ENCODE measurements at places on chromosomes 16 and 17.

GRCh38 chr17:6913608-6914443 is 82.0 kb upstream of the ALOX12 start:
- DNase-seq, result peak; percentile 52

GRCh38 chr17:28947639-28948038 is 3.7 kb downstream of the PHF12 start:
- DNase-seq, result no peak

- DNase-seq, result no peak
Measured at GRCh38 chr17:72299100-72299499, 178.3 kb downstream of the SOX9 start.

DNA sequence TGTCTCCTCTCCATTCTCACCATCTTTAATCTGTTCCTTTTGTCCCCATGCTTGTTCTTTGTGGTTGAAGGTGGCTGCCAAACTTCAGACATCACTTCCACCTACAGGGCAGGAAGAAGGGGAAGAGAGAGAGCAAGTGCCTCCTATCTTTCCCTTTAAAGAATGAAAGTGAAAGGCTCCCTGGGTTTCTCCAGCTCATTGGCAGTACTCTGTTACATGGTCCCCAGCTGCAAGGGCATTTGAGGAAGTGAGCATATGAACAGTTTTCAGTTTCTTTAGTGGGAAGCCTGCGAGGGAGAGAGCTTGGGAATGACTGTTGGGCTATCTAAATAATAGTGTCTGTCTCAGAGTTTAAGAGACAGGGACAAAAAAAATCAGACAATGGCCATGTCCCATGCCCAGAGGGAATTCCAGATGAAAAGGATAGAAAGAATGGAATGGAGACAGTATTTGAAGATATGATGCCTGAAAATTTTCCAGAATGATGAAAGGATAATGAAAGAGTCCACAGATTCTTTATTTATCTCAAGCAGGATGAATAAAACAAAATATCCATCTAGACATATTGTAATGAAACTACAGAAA is 159.9 kb downstream of the LGALS9B start:
- no peak for DNase-seq

DNA sequence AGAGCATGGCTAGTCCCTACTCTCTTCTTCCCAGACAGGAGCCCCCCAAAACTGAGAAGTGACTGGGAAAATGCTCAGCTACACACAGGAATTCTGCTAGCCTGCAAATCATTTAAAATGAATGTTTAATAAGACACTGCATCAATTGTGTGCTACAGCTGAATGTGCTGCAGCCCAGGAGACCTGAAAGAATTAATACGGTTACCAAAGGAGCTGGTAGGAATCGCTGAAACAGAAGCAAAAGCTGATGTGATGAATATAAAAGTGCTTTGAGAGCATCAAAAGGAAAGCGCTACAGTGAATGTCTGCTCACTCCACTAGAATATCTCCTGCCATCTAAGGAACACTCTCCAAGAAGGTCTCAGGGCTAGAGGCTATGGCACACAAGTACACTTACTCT is 3.7 kb downstream of the GRIN2A start:
- DNase-seq, result no peak

GRCh38 chr16:20520103-20520502 is 56.1 kb downstream of the ACSM2B start:
- DNase-seq, result no peak

- no peak for DNase-seq
Measured at GRCh38 chr17:77124192-77124889, 16.4 kb upstream of the SEC14L1 start.

DNA sequence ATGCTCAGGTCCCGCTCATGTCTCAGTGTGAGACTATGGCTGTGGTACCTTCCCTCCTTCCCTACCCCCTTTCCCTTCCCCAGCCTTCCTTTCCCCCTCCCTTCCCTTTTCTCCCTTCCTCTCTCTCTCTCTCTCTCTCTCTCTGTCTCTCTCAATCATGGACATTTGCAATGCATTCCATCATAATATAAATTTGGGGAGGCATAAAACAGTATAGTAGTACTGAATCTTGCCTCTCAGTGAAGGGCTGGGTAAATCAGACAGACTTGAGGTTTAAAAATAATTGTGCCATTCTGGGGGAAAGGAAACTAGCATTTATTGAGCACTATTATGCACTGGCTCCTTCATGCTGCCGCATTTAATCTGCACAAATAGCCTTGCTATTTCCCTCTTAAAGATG is 4.3 kb downstream of the ZKSCAN2 start:
- DNase-seq, result no peak

- DNase-seq, result no peak
Measured at GRCh38 chr17:36876966-36877365, 60.3 kb upstream of the LHX1 start.

Measured in T-helper 1 cell (primary cell).